Naive thymus-derived CD8-positive, alpha-beta T cell (primary cell): ENCODE measurements at places on chromosomes 7 and 10. TPM values are rescaled to one million over a fixed set of nuclear protein-coding genes. Genes with fewer than 3 reads are reported as not detected.
A peak's percentile ranks its signal among the peaks of the same experiment; 100 is the strongest.

SYT15 gene
- polyA plus RNA-seq = 0.08 TPM

DNA sequence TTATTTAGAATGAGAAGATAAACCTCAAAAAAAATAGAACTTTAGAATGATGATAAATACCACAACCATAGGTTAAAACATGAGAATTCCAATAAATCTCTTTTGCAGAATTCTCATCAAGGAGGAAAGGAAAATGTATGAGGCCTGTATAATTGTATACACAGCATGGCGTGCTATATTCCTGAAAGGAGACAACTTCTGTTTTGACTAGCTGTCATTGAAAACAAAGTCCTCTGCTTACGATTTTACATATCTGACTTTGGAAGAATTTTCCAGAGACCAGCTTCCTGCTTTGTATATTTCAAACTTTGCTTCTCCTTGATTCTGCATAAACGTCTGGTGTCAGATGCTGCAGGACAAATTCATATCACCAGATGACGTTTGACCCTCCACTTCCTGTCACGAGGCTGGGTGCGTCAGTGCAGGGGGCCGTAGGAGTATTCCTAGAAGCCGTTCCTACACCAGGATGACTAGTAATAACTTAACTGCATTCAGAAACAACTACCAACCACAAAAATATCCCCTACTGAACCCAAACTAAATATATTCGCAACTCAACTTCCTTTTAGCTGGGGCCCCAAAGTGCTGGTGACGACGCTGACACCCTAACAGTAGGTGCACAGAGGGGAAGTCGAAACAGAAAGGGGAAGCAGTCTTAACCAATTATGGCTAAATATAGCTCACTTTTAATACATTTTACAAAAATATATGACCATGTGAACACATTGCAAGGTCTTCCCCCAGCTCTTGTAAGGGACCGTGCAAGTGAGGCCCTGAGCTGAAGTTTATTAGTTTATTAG, 178.6 kb upstream of the INHBA start:
- peak; percentile 61 for DNase-seq
- no peaks in the 10 kb centered on the region for H3K36me3 ChIP-seq
- H3K27ac ChIP-seq = peak overlapping the region; percentile 74
- peaks cover 57% of the 10 kb centered on the region for H3K4me1 ChIP-seq
- peak overlapping the region; percentile 81 for H3K4me3 ChIP-seq
- no peaks in the 10 kb centered on the region for H3K27me3 ChIP-seq

- no peaks in the 10 kb centered on the region for H3K36me3 ChIP-seq
- H3K27me3 ChIP-seq = no peaks in the 10 kb centered on the region
These were observed 12.3 kb downstream of the GOLGA7B start for GRCh38 chr10:97861924-97862323.

DNA sequence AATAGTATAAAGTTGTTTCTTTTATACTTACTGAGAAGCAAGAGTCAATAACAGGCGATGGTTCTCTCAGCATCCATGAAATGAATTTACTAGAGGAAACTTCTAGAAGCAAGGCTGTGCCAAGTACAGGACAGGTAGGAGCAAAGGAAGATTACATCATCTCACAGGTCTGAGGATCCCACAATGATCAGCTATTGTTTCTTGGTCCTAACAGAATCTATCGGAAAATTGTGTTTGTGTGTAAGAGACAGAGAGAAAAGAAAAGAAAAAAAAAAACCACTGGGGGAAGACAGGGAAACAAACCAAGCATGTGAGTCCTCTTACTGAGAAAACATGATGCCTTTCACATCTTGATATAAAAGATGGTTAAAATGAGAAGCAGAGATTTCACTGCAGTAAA, 535.0 kb upstream of the NRP1 start:
- peaks cover 28% of the 10 kb centered on the region for H3K27me3 ChIP-seq
- H3K4me3 ChIP-seq = no peak overlapping the region
- peaks cover 6% of the 10 kb centered on the region for H3K4me1 ChIP-seq

DNA sequence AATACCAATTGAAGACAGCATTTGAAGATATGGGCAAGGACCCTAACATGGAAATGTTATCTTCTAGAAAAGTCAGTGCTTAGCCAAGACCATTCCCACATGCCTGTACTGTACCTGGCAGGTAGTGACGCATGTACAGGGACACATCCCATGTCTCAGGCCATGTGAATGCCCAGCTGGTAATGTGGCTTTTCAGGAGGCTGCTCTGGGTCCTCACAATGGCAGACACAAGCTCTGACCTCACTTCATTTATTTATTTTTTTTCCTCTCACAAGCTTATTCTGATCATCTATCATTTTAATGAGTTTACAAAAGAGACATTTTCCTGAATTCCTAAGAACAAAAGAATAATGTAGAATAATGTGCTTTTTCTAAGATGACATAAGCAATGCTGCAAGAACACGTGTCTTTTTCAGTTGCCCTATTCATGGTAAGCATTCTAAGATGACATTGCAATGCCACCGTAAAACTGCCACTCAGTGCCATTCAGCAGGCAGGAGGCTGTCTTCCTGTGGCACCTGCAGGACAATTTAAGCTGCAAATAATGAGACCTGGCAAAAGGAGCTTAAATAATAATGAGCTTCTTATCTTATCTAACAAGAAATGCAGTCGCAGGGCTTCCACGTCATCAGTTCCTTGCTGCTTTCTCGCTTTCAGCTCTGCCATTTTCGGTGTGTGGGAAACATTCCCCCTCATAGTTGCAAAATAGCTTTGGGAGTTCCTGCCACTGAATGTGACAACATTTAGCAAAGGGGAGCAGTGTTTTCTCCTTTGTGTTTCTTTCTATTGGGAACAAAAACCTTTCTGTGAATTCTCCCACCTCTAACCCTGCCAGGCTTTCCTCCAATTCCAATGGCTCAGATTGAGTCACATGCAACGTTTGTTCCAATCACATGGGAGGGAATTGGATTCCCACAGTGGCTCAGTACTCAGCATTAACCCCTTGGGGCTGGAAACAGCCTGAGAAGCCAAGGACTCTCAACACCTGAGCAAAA, 113.0 kb downstream of the SEC23IP start:
- H3K4me1 ChIP-seq = no peaks in the 10 kb centered on the region
- H3K4me3 ChIP-seq = no peak overlapping the region
- DNase-seq = no peak
